ENCODE measurements at places on chromosomes 6 and 20.
A peak's percentile ranks its signal among the peaks of the same experiment; 100 is the strongest.

DNA sequence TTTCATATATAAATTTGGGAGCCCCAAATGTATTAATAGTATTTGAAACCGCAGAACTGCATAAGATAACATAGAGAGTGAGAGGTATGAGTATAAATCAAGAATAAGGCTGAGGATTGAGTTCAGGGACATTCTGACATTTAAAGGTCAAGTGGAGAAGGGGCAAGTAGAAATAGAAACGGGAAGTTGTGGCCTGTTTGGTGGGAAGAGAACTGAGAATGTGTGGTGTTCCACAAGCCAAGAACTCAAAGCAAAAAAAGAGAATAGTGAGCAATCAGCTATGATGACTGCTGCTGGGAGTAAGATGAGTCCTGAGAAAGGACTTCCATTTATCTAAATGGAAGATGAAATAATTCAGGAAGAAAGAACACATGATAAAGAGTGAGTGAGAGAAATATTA, 418.4 kb downstream of the CD109 start:
- no peak for DNase-seq

GRCh38 chr6:139881236-139881635, 506.8 kb upstream of the CITED2 start:
- DNase-seq, result no peak

DNA sequence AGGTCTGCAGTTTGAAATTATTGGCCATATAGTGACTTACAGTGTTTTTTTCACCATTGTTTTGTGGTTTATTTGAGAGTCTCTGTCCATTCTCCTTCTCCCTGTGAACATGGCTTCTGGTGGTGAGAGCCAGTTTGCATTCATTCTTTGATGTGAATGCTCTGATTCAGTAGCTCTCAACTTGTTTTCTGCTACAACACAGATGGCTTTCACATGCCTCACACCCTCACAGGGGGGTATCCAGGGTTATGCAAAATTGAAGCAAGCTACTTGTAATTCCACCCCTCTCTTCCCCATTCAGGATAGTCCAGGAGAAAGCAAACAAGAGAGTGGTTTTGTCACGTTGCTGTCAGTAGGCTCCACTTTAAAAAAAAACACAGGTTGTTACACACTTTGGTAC, 55.6 kb downstream of the SLX4IP start:
- no peak for DNase-seq

DNA sequence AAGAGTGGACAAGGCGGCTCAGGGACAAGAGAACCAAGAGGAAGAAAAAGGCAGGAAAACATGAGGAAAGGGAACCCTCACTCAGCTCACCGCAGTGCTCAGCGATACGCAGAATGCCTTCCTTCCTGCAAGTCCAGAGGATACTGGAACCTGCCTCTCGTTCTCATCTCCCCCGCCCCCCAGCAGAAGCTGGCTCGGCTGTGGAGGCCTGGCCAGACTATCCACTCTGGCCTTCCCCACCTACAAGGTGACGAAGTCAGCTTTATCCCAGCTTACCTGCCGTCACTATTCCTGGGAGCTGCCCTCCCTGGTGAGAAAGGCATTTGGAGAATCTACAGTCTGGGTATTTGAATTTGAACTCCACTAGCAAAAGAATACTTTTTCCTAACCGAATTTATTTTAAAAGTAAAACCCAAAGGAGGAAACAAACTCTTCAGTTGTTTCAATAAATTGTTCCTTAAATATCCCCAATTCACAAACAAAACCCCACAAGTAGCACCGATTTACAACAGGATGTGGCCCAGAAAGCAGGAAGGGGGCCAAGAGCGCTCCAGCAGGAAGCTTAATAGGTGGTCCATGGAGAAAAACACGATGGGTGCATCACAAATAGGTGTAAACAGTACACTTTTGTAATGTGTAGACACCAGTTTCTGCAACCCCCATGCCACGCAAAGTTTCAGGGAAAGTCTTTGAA, 2.1 kb upstream of the DIDO1 start:
- no peak for DNase-seq

DNA sequence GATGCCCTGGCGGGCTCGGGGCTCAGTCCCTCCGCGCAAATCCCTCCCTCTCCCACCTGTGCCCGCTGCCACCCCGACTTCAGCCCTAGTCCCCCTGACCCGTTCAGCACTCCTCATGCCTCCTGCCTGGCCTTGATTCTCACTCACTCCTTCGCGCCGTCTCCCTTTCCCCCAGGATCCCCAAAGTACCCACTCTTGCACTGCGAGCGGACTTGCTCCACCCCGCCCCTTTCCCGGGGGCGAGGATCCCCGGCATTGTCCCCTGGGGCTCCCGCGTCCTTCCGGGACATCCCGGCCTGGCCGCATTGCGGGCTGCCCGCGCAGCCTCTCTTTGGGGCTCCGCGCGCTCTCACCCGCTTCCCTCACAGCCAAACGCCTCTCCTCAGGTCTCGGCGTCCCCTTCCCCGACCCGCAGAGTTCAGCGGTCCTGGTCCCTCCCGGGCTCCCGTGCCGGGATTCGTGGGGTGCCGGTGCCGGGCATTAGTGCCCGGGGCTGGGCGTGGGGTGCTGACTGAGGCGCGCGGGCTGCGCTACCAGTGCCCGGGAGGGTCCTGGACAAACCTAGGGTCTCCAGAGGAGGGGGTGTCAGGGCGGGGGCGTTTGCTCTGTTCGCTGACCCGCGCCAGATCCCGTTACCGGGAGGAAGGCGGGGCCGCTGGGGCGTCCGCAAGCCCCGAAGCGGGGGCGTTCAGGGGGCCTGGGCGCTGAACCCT, 45.5 kb upstream of the SUPT3H start:
- no peak for DNase-seq

GRCh38 chr6:9089724-9090123, 654.4 kb upstream of the SLC35B3 start:
- DNase-seq, result no peak

GRCh38 chr6:93721386-93722048, 302.2 kb upstream of the EPHA7 start:
- peak; percentile 20 for DNase-seq

DNA sequence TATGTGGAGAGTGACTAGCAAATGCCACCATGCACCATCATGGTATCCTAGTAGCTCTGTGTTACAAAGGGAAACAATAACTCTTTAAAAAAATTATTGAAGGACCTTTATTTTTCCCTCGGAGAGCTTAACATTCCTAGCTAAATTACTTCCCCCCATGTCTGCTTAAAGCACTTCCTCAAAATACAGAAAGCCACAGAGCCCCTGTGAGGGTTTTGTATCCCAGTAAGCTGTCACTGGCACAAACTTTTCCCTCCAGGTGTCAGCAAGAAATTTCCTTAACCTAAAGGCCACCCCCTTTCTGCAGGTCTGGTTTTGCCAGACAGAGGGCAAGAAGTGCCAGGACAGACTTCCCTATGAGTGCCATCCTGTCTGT, 340.0 kb upstream of the PRDM1 start:
- no peak for DNase-seq

GRCh38 chr6:128124713-128125112, 223.9 kb upstream of the THEMIS start:
- DNase-seq, result no peak

DNA sequence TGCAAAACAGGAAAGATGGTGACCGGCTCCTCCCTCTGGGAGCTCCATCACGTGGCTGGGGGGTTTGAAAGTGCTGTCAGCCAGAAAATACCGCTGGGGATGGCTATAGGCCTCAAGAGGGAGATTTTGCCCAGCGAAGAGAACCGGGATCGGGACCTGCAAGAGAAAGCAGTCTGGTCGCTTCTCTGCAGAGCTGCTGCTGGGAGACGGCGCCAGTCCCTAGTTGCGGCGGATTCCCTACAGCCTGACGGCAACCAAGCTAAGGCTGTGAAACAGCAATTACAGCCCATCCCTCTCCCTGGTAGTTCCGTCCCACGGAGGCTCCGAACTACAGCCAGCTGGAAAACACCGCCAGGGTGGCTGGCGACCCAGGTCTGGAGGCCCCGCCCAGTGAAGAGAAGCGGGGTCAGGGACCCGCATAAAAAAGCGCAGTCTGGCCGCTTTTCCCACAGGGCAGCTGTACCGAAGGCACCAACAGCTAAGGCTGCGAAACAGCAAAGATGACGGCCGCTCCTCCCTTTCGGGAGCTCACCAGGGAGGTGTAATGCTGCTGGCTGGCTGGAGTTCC, 238.1 kb upstream of the IRAK1BP1 start:
- no peak for DNase-seq

GRCh38 chr20:16672299-16672698, 57.5 kb upstream of the SNRPB2 start:
- no peak for DNase-seq

GRCh38 chr20:53849471-53850059, 220.8 kb downstream of the BCAS1 start:
- no peak for DNase-seq

DNA sequence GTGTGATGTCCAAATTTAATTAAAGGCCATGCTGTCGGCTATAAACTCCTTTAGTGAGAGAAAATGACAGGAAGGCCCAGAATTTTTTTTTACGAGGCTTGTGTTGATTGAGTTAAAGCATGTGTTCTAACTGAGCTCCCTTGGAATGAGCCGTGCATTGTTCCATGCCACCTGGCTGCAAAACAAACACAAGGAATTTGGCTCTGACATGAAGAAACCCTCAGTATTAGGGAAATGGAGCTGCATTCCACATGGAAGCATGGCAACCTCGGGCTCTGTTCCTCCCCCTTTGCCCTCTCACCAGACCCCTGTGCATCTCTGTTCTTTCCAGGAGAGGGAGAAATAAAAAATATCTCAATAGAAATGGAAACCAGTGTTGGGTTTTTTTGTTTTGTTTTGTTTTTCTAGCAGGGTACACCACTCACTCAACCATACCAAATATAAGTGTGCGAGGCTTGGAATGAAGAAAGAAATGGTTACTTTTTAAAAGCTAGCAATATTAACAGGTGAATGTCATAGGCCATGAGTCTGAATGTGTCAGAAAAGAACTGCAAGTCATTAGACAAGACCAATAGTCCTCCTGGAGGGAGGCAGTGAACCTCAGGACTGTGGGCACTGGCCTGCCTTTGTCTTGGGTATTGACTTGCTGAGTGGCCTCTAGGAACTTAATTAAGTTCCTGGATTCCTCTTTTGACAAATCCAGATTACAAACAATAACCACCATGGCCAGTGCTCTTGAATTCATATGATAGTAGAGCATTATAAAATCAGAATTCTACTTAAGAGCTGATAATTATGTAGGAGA, 935.1 kb downstream of the KIF16B start:
- DNase-seq, result no peak

- DNase-seq, result no peak
Observed at GRCh38 chr20:35458388-35458787, 3.0 kb downstream of the CEP250 start.

GRCh38 chr6:43335469-43335868, 26.8 kb upstream of the CRIP3 start:
- DNase-seq, result no peak

GRCh38 chr6:16360365-16360764, 122.0 kb downstream of the GMPR start:
- no peak for DNase-seq

DNA sequence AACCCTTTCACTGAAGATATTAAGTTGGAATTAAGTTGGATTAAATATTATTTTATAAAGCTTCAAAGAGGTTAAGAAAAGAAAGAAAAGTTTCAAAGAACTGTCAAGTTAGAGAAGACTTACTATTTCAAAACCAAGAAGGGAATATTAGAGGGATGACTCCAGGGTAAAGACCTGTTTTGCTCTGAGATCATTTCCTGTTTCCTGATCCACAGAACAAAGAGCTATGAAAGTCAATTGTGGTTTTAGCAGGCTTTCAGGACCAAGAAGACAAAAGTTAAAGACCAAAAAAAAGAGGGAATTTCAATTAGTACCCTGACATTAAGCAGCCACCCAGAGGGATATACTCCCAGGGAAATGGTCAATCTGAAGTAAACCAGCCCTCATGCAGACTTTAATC, 19.4 kb downstream of the ESF1 start:
- no peak for DNase-seq

GRCh38 chr6:43723737-43724295, 36.2 kb upstream of the MRPS18A start:
- no peak for DNase-seq

DNA sequence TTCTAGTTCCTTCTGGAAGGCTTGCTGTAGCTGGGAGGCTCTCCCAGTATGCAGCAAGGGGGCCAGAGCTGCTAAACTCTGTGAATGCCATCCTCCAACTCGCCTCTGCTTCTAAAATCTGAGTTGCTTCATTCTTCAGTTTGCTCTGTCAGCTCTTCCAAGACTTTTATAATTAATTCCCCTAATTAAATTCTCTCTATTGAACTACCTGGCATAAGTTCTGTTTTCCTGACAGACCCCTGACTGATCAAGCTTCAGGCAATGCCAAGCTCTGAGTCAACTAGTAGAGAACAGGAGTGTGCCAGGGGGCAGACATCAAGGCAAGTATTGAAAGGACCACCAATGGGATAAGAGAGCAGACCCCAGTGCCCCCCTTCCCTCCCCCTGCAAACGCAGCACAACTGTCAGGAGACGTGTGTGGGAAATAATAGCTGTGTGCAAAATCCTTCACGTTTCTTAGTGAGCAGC, 109.3 kb upstream of the TAB2 start:
- no peak for DNase-seq

- DNase-seq, result no peak
Observed at GRCh38 chr6:37371154-37372083, 17.6 kb downstream of the RNF8 start.

GRCh38 chr6:40907198-40907701, 131.8 kb downstream of the UNC5CL start:
- no peak for DNase-seq

- DNase-seq, result no peak
Observed at GRCh38 chr20:32522776-32523612, 62.1 kb downstream of the NOL4L start.

- no peak for DNase-seq
Observed at GRCh38 chr20:34334654-34335407, 28.2 kb upstream of the ITCH start.

DNA sequence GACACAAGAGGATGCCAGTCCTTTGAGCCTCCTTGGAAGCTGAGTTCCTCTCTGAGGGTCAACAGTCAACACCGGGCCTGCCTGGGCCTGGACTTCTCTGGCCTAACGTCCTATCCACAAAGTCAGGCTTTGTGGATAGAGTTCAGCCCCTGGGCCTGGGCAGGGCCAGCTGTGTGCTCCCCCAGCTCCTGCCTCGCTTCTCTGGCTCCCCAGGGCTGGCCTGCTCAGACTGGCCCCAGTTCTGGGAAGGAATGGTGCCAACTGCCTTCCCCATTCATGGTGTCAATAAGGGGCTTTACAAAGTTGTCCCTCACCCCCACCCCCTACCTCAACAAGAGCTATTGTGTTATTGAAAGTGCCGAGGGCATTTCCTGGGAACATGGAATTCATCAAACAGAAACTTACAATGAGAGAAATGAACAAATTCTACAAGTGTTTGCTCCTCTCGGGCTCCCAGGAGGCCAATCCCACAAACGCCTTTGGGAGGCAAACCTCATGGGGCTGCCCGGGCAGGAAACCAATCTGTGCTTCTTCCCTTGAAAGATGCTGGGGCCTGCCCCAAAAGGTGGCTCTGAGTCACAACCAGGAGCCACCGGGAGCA, 26.5 kb upstream of the PPP1R14C start:
- no peak for DNase-seq

DNA sequence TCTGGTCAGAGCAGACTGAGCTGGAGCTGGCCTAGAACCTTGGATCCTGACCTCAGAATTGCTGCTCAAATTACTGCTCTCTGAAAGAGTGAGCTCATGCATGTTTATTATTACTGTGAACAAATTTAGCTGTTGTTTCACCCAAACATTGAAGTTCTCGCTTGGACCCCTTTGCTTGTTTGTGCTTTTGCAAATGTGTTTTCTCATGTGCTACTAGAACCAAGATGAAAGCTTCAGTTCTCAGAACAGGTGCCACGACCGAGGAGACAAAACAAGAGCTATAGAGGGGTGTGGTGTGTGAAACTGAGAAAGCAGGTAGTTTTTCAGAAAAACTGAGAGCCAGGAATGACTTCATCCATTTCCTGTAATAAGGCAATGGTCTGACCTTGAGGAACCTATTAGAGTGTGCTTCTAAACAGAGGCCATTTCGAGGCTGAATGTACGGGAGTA, 50.0 kb upstream of the ESR1 start:
- no peak for DNase-seq

All from SK-N-MC (cell line).